Endodermal cell (in vitro differentiated cells): ENCODE measurements at places on chromosomes 2 and 18. TPM values are rescaled to one million over a fixed set of nuclear protein-coding genes. Genes with fewer than 3 reads are reported as not detected.
A peak's percentile ranks its signal among the peaks of the same experiment; 100 is the strongest.

GRCh38 chr2:1993711-1994682, 249.7 kb upstream of the PXDN start:
- DNase-seq, result peak; percentile 22

GRCh38 chr2:37665043-37665442, 6.4 kb downstream of the CDC42EP3 start:
- no peak for DNase-seq

DNA sequence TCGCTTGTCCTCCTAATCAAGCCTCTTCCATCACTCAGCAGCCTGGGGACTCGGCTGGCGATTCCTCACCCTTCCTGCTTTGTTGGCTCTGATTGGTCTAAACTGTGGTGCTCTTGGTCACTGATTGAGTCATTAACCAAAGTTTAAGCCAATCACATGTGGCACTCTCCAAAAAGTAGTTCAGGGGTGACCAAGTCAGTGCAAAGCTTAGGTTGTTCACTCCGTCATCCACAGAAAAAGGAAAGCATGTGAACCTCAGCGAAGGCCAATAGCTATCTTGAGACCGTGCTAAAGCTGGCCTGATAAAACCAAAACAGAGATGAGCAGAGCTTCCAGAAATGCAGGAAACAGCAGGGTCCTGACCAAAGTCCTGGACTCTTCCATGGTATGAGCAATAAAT, 4.9 kb downstream of the ALPK2 start:
- no peak for DNase-seq

DNA sequence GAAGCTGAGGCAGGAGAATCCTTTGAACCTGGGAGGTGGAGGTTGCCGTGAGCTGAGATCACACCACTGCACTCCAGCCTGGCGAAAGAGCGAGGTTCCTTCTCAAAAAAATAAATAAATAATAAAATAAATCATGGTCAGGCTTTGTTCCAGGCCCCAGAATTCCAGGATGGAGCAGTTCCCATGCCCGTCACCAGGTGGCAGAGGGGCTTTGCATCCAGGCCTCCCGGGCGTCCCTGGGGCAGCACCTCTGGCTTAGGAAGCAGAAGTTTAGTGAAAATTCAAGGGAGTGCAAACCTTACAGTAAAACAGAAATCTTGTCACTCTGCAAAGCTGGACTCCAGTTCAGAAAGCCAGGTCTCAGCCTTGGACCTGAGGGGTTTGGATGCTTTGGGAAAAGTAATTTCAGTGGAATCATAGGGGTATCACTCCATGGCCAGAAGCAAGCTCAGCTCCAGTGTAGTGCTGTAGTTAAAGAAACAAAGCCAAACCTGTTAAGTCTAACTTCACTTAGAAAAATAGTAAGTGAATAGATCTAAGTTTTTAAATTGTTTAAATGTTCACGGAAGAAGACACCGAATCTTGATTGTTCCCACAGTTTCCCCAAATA, 512.7 kb downstream of the CMPK2 start:
- DNase-seq, result peak; percentile 94

DNA sequence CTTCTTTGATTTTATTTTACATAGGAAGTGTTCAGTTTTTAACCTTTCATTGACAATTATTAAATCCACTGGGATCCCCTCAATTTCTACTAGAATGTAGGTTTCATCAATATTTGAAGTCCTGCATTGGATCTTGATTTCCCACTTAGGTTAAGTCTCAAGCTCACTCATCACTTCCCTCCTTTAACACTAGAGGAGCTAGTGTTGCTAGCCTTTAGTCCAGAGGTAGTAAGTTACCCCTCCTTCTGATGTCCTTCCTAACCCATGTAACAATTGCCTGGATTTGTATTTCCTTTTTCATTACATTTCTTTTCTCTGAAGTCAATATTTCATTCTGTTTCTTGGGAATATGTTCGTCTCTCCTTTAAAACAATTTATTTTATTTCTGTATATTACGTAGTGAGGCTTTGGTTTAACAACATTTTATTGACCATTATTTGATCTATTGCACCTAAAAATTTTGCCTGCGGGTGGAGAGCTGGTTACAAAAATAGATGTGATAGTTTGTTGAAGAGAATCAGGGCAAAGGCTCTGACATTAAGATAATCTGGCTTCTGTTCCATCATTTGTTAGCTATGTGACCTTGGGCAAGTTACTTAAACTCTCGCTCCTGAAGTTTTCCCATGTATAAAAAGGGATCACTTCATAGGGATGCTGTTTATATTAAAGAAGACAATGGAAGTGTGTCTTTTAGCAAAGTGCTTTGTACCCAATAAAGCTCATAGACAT, 833.0 kb downstream of the SLC4A3 start:
- no peak for DNase-seq

- DNase-seq, result no peak
Observed at GRCh38 chr2:47056374-47056773, 98.7 kb downstream of the STPG4 start.

GRCh38 chr2:188880740-188881139, 93.4 kb upstream of the COL3A1 start:
- no peak for DNase-seq

- DNase-seq, result no peak
Observed at GRCh38 chr2:240240017-240240734, 99.7 kb upstream of the OTOS start.

DNA sequence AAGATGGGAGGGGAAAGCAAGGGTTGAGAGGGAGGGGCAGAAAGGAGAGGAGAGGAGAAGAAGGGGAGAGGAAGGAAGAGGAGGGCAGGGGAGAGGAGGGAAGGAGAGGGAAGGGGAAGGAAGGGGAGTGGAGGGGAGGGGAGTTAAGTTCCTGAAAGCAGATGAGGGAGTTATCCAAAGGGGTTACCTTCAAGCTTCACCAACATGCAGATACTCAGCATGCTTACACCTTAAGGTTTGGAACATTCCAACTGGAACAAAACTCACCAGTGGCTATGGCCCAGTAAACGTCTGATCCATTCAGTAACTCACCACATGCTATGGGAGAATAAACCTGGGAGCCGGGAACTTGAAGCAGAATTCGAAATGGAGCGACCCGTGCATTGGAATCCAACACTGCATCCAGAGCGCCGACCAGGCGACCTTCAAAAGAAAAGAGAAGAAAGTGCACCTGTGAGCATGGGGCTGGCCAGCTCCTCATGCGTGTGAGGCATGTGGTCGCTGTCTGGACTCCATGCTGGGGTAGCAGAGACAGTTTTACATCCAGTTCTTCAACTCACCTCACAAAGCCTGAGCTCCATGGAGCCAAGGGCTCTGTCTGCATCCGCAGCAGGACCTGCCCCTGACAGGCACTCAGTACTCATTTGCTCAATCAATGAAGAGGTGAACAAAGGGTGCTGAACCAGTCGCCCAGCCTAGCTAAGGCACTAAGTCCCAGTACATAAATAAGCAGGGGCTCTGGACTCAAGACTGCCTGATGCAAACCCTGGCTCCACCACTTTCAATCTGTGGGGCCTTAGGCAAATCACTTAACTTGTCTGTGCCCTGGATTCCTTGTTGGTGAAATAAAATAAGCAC, 61.0 kb downstream of the TBC1D8 start:
- no peak for DNase-seq

DNA sequence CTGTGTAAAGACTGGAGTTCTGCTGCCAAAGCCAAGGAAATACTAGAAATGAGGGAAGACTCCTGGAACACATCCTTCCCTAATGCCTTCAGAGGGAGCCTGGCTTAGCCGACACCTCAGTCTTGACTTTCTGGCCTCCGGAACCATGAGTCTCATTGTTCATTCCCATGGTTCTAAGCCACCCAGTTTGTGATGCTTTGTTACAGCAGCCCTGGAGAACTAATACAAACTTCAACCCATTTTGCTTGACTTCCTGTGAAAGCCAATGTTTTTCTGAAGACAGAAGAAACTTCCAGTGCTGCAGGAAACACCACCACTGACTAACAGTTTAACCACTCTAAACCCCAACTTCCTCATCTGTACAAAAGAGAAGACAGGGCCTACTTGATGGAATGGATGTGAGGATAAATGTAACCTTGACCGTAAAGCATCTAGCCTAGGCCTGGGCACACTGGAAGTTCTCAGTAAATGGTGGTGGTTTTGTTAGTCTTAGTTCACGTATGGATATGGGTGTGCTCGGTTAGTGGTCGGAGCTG, 85.9 kb upstream of the RFX8 start:
- no peak for DNase-seq

- no peak for DNase-seq
Observed at GRCh38 chr2:234747032-234747431, 204.8 kb upstream of the SH3BP4 start.

GRCh38 chr2:219595256-219595655, 2.4 kb upstream of the STK11IP start:
- peak; percentile 66 for DNase-seq

DNA sequence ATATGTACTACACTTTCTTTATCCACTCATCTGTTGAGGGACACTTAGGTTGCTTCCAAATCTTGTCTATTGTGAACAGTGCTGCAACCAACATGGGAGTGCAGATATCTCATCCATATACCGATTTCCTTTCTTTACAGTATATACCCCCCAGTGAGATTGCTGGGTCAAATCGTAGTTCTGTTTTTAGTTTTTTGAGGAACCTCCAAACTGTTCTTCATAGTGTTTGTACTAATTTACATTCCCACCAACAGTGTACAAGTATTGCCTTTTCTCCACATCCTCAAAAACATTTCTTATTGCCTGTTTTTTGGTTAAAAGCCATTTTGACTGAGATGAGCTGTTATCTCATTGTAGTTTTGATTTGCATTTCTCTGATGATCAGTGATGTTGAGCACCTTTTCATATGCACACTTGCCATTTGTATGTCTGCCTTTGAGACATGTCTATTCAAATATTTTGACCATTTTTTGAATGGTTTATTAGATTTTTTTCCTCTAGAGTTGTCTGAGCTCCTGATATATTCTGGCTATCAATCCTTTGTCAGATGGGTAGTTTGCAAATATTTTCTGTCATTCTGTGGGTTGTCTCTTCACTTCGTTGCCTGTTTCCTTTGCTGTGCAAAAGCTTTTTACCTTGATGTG, 12.2 kb downstream of the PLEK start:
- no peak for DNase-seq

DNA sequence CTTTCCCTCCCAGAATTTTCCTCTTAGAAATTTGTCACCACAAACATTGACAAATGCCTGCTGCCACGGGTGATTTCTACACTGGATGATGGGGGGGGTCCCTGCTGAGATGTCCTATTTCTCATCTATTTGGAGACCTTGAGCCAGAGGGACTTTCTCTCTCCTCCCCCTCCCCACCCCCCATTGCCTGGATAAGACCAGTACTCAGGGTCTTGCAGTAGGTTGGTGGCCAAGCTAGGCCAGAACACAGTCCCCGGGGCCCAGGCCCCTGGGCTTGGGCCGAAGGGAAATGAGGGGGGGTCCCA, 560 bp upstream of the DUSP2 start:
- DNase-seq, result peak; percentile 62

DNA sequence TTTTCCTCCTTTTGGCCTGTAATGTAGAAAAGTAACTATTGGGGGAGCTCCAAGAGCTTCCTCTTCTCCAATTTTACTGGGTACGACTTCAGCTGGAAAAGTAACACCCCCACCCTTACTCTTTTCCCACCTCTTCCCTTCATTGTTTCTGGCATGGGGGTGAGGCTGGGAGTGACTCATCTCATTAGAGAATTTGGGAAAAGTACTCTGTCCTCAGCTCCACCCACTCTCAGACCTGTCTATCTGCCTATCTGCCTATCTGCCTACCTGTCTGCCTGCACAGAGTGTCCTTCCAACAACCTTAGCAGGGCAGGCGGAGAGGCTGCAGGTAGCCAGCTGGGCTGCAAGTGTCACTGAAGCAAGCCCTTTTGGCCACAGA, 93.6 kb downstream of the EPHA4 start:
- DNase-seq, result peak; percentile 92

- DNase-seq, result no peak
Observed at GRCh38 chr2:226078666-226079065, 679.2 kb downstream of the NYAP2 start.

DNA sequence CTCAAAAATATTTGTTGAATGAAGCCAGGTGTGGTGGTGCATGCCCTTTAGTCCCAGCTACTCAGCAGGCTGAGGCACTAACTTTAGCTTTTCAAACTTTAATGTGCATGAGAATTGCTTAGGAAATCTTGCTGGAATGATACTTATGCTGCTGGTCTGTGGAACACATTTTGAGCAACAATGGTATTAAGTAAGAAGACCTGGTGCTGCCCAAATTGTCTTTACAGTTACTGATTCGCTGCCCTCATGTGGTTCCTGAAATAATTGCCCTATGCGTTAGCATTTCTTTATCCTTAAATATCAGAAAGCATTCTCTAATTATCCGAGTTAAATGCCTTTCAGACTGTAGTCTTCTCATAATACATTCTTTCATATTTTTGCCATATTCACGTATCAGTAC, 76.0 kb upstream of the SESTD1 start:
- no peak for DNase-seq

- DNase-seq, result no peak
Observed at GRCh38 chr2:2466534-2466933, 135.5 kb upstream of the MYT1L start.

- no peak for DNase-seq
Observed at GRCh38 chr2:20157193-20157891, 67.6 kb downstream of the SDC1 start.

DNA sequence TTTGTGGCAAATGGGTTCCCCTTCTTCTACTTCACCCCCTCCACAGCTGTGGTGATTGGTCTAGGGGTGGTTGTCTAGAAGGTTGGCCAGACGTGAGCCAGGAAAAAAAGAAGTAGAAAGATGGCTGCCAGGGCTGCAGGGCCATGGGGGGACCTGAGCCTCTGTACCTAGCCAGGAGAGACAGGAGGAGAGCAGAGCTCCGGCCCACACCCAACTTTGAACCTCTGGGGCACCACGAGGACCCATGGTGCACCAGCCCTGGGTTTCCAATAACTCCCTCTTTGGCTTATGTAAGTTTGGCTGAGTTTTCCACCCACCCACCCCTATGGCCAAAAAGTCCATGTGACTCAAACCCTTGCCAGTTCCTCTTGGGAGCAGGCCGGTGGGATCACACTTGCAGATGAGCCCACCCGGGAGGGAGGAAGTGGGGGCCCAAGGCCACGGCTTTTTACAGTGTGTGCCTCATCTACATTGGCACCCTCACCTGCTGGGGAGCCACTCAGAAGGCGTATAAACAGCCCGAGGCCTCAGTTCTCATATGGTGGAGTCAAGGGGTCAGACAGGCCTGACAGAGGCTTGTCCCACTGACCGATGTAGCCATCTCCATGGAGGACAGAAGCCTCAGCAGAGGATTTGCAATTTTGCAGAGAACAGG, 293.1 kb upstream of the HDAC4 start:
- DNase-seq, result peak; percentile 31

GRCh38 chr2:221571551-221572218, 419 bp downstream of the EPHA4 start:
- peak; percentile 81 for DNase-seq

- DNase-seq, result no peak
Observed at GRCh38 chr2:24508878-24509277, 17.8 kb downstream of the NCOA1 start.

GRCh38 chr18:37563931-37564392, 1.6 kb downstream of the CELF4 start:
- DNase-seq, result no peak

The OR6B2 gene
- not detected in 2 replicates for total RNA-seq

The KIAA1328 gene
- total RNA-seq, result 5.3 and 7.6 TPM in 2 replicates

The LNPK gene
- 15.0 and 15.4 TPM in 2 replicates for total RNA-seq

The REG1B gene
- total RNA-seq, result not detected in 3 replicates

The POTEC gene
- not detected in 2 replicates for total RNA-seq

The CRYGD gene
- total RNA-seq, result 1.1 TPM in 1 of 3 replicates, not detected in the others

The TUBB8B gene
- 0.69 TPM in 1 of 3 replicates, not detected in the others for total RNA-seq

The DOK6 gene
- 3.7 and 5.7 TPM in 2 replicates for total RNA-seq

The FER1L5 gene
- 0.34 and 0.35 TPM in 2 replicates for total RNA-seq

The RNU2-63P gene
- 4.6 to 12.2 TPM (median 9.9 TPM) in 3 replicates for total RNA-seq

The ARHGAP25 gene
- total RNA-seq, result 0.63 to 1.9 TPM (median 0.82 TPM) in 3 replicates
